ENCODE measurements at places on chromosomes 7 and 10.

GRCh38 chr7:152924238-152924637 lies 164.7 kb downstream of the ACTR3B start:
- no peak for DNase-seq

DNA sequence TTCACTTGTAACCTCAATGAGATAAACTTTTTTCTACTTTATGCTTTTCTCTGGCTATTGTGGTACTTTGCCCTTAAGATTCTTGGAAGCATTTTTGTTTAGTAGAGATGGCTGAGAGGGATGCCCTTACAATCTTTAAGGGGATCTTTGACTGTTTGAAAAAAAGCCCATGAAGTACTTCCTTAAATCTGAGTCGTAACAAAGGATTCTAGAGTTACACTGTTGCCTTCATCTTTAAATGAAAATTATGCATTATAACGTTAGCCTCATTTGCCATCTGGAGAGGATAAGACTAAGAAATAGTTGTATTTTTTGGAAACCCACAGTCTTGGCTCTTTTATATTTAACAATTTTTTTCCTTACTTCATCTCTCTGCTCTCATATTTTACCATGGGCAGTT lies 37.8 kb upstream of the FZD1 start:
- no peak for DNase-seq

GRCh38 chr7:113200281-113200680 lies 81.9 kb upstream of the SMIM30 start:
- no peak for DNase-seq

DNA sequence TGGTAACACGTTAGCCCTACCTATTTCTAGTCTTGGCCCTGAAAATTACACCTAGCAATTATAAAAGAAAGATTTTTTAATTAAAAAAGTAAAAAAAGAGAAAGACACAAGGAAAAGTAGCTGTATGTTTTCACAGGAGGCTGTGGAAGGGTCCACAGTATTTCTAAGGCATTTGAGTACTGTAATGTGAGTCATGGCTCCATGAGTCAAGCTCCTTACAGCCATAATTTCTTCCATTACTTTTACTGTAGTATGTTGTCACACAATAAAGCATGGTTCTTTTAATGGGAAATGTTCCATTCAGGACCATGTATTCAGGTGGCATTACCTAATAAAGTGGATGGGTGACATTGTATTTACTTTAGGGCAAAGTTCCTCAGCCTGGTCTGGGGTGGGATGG lies 113.4 kb downstream of the GPR37 start:
- DNase-seq: no peak

Measured in urinary bladder (tissue), 4 donors.